Bronchial epithelial cell (primary cell): ENCODE measurements at places on chromosomes 3 and 15. TPM values are rescaled to one million over a fixed set of nuclear protein-coding genes. Genes with fewer than 3 reads are reported as not detected.

DNA sequence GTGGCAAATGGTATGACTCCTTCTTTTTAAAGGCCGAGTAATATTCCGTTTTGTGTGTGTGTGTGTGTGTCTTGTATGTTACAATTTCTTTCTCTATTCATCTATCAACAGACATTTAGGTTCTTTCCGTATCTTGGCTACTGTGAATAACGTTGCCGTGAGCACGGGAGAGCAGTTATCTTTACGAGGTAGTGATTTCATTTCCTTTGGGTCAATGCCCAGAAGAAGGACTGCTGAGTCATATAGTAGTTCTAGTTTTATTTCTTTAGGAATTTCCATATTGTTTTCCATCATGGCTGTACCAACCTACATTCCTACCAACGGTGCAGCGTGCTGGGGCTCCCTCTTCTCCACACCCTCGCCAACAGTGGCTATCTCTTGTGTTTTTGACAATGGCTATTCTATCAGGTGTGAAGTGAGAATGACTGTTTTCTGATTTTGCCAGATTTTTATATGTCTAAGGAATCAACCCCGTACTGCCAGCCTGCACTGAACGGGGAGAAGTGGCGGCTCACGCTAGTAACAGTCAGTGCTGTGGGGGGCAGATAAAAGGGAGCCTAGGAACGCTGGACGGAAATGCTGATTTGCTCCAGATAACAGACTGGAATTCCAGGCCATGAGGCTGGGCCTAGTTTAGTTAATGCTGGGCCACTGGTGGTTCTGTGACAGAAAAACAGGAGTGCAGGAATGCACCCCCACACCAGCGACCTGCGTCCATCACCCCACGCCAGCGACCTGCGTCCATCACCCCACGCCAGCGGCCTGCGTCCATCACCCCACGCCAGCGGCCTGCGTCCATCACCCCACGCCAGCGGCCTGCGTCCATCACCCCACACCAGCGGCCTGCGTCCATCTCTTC lies 168.1 kb downstream of the XXYLT1 start:
- DNase-seq = peak; percentile 93

DNA sequence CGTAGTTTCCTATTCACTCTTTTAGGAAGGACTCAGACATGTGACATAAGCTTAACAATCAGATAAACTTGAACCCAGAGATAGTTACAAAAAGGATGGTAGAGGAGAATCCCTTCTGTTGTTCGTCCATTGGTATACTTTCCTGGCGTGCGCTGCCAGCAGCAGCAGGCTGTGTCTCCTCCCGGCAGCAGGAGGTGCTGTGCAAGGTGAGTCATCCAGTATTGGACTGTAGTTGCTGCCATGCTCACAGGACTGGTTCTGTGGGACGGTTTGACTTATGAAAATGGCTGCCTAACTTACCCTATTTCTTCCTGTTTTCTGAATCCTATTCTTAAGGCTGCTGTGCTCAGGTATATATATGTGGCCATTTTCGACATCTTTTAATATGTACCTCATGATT lies 253.4 kb upstream of the LRRC3B start:
- DNase-seq = no peak

GRCh38 chr3:38782148-38782547 lies 33.9 kb downstream of the SCN10A start:
- DNase-seq = peak; percentile 52

- peak; percentile 31 for DNase-seq
These were observed 101.2 kb downstream of the PLCH1 start for GRCh38 chr3:155643581-155644165.

- DNase-seq = no peak
These were observed 41.3 kb downstream of the METTL6 start for GRCh38 chr3:15385901-15386653.

DNA sequence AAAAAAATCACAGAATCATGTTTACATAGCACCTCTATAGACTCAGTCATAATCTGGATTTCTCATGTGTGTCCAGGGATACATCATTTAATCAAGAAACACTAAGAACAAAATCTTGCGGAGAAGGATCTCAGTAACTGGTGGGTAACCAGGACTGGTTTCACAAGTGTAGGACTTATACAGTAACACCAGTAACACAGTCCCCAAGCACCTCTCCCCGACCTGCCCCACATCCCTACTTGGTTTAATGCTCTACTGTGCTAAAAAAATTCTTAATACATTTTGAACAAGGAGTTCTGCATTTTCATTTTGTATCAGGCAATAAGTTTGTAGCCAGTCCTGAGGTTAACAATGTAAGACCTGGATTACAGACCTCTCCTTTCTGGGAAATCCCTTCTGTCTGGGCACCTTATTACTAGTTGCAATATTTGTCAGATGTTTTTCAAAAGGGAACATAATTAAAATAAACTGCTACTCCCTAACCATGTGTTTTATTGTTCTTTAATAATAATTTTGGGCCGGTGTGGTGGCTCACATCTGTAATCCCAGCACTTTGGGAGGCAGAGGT lies 57.6 kb upstream of the BBX start:
- no peak for DNase-seq

DNA sequence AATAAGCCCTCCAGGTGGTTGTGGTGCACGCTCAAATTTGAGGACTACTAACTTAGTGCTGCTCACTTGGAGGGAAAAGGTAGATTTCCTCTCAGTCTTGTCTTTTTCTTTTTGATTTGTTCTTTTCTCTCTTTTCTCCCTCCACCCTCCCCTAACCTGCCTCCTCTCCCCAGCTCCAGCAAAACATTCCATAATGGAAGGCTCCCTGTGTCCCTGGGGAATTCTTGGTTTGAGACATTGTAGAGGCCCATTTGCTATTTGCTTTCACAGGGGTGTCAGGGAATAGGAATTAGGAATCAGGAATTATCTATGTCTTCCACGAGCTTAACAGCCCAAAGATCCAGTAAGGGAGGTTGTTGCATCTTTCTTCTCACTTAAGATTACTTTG lies 136.8 kb upstream of the UMPS start:
- no peak for DNase-seq

GRCh38 chr15:74958908-74959585 lies 2.5 kb upstream of the RPP25 start:
- DNase-seq = no peak

- DNase-seq = no peak
These were observed 116.6 kb downstream of the MFSD1 start for GRCh38 chr3:158918451-158918850.

DNA sequence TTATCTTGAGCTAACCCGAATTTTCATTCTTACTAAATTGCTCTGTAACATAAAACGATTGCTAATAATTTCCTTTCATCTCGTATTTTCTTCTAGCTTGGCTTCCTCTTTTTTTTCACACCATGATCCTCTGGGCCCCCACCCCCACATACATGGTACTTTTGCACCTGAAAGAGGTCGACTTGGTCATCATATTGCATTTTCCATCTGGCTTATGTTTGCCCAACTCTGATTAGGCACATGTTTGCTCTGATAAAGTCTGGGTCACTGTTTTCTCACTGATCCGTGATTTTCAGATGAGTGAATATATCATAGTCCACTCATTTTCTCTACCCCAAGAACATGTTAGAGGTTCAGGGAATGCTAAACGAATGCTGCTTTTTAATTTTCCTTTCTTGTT lies 49.5 kb downstream of the ARRDC4 start:
- DNase-seq = no peak

Gene PRICKLE2
- 1.4 and 2.4 TPM in 2 replicates for total RNA-seq

Gene POLR2M
- 59.5 and 113 TPM in 2 replicates for total RNA-seq

Gene ZNF501
- total RNA-seq = 5.5 and 6.8 TPM in 2 replicates

Gene TM6SF1
- 2.6 and 3.1 TPM in 2 replicates for total RNA-seq
